ENCODE measurements at places on chromosomes 4 and X.
A peak's percentile ranks its signal among the peaks of the same experiment; 100 is the strongest.

DNA sequence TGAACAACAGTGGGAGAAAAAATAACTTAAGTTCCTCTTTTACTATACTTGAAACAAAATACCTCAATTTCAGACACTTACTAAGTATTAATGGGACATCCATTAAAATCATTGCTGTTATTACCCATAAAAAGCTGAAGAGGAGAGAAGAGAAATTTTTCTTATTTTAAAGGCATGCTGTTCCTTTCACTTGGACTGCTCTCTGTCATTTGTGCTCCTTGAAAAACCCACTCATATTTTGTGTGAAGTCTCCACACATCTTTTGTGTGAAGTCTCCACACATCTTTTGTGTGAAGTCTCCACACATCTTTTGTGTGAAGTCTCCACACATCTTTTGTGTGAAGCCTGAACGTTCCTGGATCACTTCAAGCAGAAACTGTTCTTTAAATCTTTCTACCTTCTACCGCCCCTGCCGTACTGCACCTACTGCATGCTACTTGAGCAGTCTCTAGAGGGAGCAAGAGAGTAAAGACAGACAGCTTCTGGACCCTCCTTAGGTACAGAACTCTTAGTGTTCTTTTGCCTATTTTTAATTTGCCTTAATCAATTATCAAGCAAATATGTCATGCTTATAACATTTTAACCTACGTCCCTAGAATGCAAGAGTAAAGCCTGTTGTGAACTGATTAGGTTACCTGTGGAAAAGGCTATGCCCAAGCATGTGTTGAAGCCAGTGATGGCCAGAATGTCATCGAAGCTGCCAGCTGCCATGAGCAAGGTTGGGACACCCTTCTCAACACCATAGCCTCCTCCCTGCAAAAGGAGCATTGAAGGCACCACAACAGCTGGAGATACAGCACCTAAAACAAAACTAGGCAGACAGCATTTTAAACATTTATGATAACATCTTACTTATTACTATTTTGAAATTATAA lies 27.1 kb upstream of the SLC9B1 start:
- DNase-seq, result no peak

- DNase-seq, result no peak
Observed at GRCh38 chrX:50081282-50081889, 119.4 kb downstream of the AKAP4 start.

GRCh38 chr4:71526637-71527406 lies 188.0 kb downstream of the SLC4A4 start:
- DNase-seq, result no peak

GRCh38 chrX:11336201-11336600 lies 43.0 kb downstream of the AMELX start:
- no peak for DNase-seq

- no peak for DNase-seq
Observed at GRCh38 chrX:72243472-72243871, 4.6 kb upstream of the ERCC6L start.

GRCh38 chr4:20612313-20612712 lies 87.9 kb upstream of the PACRGL start:
- DNase-seq, result no peak

DNA sequence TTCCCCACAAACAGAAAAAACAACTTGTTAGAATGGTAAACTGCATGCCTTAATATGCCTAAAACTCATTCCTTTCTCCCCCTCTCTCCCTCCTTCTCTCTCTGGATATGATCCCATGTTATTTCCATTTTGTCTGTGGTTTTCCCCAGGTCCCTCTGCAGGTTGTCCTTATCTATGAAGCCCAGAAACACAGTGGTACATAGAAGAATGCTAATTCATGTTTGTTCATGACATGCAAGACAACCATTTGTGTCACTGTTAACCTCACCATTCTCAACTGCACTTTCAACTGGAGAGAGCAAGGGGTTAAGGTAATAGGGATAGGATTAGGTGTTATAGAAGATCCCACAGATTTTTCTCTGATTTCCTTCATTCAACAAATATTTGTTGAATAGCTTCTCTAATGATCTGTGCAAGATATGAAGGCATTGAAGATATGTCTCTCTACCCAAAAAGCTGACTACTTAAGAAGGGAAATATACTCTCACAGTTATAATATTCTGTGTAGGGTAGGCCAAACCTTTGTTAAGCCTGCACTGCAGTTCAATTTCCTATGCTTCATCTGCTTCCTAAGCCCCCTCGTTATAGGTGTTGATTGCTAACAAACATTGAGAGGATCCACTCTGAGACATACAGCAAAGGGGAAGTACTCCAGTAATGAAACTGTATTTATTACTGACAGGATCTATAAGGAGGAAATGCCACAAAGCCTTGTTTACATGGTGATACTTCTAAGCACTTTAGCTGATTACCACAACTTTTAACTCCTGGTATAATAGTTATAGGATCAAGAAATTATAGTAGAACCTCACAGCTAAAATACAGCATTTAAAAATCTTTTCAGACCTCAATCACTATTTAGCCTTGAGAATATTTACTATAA lies 96.1 kb downstream of the FRYL start:
- DNase-seq, result no peak

DNA sequence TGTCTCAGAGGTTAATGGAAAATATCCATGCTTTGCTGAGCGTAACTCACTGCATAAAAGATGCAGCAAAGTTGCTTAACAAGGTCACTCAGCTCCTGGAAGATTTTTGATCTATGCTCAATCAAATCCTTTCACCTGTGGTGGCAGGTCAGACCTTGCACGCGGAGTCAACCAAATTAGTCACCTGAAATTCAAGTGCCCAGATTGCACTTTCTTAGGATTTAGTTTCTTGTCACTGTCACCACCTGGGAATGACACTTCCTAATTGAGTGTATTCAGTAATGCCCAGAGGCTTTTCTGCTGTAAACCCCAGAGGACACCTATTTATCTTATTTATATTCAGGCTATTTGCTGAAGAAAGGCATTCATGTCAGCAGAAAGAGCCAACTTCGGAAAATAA lies 215.8 kb upstream of the SMIM31 start:
- DNase-seq, result no peak

DNA sequence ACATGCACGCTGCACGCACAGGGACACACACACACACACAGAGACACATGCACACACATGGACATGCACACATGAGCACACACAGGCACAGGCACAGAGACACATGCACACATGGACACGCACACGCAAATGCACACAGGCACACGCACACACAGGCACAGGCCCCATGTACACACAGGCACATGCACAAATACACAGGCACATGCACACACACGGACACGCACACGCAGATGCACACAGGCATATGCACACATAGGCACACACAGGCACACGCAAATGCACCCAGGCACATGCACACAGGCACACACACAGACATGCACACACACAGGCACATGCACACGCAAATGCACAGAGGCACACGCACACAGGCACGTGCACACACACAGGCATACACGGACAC lies 30.3 kb upstream of the HTRA3 start:
- DNase-seq, result no peak

DNA sequence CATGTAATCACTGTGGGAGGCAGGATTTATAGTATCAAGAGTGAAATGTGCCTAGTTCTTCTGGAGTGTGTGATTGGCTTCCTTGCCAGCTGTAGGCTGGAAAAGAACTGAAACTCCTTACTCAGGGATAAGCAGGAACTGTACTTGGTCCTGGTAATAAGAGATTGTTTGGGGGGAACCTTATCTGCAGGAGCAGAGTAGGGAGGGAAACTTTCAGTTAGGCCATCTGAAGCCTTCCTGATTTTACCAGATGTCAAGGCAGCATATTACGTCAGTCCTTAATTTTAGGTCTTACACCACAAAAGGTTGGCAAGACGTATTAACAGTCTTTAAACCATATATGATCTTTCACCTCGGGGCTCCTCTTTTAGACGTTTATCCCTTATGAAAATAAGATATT lies 231.5 kb upstream of the FMR1 start:
- no peak for DNase-seq

GRCh38 chrX:124388562-124388961 lies 42.2 kb downstream of the SH2D1A start:
- DNase-seq, result peak; percentile 65

DNA sequence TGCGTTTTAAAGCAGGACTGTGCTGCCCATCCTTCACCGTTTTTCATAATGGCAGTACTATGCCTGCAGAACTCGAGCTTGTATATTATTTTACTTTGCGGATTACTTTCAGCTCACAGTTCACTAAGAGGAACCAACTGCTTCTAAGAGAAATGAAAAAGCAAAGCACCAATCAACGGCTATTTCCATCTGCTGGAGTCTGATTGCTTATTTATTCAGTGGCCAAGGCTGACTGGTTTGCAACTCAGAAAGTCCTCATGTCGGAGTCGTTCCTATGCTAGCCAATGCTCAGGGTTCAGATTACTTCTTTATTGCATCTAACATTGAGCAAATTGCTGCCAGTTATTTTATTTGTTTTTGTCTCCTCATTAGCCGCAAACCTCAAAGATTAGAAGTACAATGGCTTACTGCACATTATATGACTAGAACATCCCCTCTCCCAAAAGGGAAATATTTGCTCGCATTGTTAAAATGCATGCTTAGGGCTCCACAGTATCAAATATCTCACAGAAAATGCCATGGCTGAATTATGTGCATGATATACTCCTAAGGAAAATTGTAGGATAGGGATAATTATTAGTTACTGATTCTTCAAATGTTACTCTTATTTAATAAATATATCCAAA lies 1628.2 kb upstream of the ADGRL3 start:
- no peak for DNase-seq

- DNase-seq, result no peak
Observed at GRCh38 chr4:26139310-26139924, 181.4 kb upstream of the RBPJ start.

DNA sequence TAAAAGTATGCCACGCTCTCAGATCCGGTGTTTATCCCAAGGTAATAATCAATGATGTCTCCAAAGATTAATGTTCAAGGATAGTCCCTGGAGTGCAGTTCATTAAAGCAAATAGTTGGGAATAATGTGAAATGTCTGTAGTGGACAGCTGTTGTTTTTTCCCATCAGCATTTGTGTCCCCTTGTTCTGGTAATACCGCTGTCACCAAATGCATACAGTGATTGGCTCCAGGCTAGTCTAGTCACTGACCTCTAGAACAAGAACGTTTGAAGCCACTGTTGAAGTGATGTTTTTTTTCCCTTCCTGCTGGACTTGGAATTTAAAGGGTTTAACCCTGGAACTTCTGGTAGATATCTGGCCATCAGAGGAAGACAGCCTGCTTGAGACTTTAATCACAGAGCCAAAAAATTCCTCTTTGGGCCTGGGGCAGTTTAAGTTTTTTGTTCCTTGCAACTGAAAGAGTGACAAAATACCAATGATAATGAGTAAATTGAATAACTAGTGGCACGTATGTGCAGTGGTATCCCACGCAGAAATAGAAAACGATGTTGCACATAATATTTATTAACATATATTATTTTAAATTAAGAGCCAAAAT lies 30.6 kb downstream of the HSD17B11 start:
- DNase-seq, result no peak

DNA sequence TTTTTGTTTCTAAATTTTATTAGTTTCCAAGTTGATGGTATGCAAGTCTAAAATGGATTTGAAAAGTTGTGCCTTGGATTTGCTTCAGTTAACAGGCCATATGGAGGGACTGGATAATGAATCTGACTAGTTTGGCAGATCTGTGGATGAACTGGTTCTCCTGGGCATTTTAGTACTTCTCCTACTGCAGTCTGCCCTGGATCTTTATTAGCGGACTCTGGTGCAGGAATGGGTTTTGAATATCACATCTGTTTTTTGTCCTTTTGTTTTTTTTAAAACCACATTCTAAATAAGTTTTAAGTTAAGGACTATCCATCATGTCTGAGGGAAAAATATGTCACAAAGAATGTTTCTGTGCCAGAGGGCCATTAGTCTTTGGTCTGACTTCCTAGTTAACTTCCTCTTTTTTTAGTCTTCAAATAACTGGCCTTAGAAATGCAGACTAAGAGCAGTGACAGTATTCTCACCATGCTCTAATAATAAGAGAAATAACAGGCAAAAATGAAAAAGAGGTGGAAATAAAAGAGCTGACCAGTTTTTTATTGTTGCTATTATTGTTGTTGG lies 13.9 kb upstream of the DCK start:
- no peak for DNase-seq

DNA sequence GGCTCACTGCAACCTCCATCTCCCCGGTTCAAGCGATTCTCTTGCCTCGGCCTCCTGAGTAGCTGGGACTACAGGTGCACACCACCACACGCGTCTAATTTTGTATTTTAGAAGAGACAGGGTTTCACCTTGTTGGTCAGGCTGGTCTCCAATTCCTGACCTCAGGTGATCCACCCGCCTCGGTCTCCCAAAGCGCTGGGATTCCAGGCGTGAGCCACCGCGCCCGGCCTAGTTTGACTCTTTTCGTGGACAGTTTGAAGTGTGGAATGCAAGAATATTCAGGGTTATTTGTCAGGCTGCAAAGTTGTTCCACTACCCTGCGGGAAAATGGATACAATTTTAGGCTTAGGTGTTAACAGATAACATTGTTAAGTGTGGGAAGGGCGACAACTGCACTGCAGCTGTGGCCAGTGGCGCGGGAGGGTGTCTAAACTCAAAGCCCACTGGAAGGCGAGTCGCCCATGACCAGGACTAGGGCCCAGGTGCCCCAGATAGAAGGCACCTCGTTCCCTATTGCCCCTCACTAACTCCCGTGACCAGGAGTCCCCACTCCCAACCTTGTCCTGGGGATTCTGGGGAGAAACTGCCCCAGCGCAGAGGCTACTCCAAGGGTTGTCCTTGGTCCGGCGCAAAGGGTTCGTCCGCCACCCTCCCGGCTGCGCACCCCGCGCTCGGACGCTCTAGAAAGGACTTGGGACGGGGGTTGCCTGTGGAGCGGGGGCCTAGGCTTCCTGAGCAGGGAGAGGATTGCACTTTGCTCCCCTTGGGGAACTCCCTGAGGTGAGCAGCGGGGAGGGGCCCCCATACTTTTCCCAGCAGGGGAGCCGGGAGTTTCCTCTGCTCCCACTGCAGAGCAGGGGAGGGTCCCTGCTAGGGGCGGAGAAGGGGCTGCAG lies 1.1 kb upstream of the CD99 start:
- no peak for DNase-seq

- DNase-seq, result no peak
Observed at GRCh38 chr4:4603067-4603466, 61.2 kb upstream of the STX18 start.

DNA sequence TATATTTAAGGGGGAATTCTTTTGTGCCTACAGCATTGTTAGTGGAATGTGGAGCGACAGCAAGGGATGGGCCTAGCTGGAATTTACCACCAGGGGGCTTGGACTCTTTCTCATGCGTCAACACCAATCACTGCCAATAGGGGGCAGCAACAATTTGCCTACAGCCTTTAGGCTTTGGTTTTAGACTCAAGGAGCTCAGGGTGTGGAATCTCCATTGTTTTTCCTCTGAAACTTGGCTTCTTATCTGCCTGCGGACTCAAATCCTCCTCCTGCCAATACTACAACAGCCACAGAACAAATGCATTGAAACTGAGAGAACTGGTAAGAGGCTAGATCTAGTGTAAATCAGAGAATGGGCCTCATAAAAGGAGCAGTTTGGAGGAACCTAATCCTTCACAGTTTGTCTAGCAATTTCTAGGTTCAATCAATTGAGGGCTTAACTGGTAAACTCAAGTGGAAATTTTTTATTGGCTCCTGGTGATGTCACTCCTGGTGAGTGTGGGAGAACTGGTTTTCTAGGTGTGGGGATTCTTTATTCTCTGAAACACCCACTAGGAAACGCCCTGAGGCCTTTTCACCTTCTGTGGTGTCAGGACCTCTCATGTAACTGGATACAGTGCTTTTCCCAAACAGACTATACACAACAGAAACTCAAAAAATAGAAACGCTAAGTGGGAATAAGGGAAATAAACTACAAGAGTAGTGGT lies 27.9 kb upstream of the TMSB4X start:
- no peak for DNase-seq

All from left forelimb (tissue), 1 donor.